ENCODE measurements at places on chromosomes 4 and X.

- DNase-seq, result no peak
Observed at GRCh38 chrX:133497356-133497755, 82.1 kb upstream of the GPC4 start.

DNA sequence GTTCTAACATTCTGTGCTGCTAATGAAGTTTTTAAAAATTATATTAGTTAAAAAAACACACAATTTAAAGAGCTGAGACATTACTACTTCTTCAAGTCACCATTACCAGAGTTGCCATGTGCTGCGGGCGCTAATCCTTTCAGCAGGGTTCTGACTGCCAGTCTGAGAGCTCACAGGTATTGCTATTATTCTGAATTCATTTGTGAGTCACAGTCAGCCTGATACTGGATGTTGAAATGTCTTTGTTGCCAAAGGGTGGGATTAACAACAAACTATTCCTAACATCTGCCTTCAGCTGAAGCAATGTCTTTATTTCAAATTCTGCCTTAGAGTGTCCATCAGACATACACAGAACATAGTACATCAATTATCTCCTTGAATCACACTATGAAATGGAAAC, 197.1 kb upstream of the FGF13 start:
- DNase-seq, result no peak

- no peak for DNase-seq
Observed at GRCh38 chrX:140163371-140164159, 198.2 kb upstream of the CXorf66 start.

DNA sequence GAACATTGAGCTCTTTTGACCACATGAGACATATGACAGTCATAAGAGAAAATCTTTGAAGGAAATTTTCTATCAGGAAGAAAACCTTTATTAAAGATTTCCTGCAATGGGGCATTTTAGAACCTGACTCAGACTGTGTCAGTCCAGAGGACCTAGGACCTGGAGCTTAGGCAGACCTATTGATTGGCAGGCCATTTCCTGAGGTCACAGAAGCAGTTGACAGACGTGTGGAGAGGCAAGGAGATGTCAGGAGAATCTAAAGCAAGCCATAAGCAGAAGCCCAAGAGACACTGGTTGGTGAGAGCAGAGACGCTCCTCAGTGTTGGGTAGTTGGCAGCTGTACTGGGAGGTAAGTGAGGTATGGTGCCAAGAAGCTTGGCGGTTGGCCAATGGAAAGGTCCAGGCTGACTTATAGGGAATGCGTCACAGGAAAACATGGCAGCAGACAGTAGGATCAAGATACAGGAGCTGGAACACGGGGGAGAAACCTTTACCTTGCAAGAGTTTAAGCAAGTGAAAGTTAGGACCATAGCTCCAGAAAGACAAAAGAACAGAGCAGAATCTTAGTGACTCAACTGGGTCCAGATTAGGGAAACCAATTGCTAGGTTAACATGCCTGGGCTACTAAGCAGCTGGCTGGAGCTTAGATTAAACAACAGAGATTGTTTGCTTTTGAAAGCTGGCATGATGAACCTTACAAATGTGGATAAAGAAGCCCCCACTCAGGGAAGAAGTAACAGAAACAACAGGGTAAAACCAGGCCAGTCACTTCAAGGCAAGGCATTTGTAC, 18.6 kb downstream of the PALLD start:
- no peak for DNase-seq

DNA sequence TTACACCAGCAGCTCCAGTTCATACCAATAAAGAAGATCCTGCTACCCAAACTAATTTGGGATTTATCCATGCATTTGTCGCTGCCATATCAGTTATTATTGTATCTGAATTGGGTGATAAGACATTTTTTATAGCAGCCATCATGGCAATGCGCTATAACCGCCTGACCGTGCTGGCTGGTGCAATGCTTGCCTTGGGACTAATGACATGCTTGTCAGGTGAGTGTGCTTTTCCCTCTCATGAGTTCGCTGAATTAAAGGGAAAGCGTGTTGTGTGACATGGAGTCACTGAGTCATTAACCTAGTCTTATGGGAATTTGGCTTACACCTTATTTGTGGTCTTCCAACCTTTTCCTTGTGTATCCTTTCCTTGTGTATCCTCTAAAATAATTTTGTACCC, 15.9 kb downstream of the TMEM165 start:
- DNase-seq, result no peak

DNA sequence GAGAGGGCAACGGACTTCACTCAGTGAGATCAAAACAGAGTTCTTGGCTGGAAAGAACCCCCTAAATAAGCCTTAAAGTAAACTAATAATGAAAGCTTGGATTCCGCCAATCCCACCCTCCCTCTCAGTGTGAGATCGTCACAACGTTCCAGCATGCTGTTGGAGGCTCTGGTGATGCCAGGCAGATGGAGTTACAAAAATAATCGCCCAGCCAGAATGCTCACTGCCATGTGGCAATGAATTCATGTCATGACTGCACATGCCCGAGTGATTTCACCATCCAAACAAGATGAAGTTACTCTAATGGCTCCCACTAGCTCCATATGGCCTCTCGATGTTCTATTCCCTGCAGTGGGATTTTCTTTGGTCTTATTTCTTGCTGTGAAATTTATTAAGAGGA, 248.0 kb downstream of the SPATA18 start:
- no peak for DNase-seq

DNA sequence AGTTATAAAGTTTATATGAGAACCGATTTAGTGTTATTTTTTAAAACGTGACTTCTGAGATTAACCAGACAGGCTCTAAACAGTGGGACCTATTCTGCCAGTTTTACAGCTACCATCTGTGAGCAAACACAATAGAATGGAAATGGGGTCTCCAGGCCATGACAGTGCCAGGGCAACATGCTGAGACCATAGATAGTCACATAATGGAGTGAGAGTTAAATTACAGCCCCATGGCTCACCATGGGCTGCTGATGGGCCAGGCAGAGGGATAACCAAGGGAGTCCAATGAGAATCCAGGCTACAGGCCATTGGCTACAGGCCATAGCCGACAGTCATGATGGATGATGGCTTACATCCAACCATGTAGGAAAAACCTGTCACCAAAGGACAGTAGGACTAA, 183.5 kb upstream of the NDP start:
- no peak for DNase-seq

DNA sequence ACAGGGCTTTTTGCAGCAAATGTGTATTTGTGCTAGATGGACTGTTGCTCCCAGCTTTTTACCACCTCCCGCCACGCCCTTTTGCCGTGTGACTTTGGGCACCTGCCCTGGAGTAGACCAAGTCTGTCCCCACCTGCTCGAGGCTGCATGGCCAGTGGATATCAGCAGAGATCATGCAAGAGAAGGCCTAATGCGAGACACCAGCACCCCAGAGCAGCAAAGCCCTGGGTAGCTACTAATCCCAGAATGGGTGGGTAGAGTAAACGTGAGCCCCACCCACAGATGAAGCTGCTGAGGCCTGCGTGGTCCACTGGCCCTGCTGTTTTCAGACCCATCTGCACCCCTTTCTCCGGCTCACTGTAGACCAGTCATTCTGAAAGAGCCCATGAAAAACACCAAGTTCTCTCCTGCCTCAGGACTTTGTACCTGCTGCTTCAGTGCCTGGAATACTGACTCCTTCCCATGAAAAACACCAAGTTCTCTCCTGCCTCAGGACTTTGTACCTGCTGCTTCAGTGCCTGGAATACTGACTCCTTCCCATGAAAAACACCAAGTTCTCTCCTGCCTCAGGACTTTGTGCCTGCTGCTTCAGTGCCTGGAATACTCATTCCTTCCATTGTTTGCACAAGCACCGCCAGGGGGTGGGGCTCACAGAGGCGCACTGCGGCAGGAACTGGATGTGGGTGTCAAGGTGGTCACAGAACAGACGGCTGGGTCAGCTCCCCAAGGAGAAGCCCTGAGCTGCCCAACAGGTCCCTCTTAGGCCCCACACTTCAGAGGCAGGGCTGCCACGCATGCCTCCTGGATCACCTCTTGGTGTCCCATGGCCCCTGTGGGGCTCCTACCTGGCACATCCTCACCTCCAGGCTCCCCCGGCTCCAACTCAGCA, 5.1 kb upstream of the TNIP2 start:
- DNase-seq, result no peak

DNA sequence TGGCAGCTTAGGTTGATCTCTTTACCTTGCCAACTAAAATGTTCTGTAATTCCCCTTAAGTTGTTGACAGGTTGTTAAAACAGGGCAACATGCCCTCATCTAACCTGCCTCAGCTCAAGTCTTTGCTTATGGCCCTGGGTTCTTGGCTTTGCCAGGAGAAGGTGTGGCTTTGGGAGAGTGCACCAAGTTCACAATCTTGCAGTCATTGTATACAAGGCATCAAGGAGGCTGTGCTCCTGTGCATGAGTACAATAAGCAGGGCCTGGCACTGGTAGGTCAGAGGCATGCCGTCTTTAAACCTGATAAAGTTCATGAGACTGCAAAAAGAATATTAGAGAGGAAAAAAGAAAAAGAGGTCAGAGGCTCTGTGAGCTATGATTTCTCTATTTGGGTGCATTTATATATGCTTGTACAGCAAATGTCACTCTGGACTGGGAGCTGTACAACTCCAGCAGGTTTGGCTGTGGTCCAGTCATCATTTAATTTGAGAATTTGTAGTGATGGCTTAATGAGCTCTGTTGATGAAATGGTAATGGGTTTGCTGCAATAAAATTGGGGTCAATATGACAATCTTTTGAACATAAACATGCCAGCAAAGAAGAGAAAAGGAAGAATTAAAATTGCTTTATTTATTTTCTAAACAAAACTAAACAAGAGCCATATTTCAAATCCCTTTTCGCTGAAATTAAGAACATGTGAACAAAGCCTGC, 30.3 kb downstream of the AREG start:
- no peak for DNase-seq

GRCh38 chr4:7041801-7042502, 1.2 kb upstream of the TADA2B start:
- no peak for DNase-seq

DNA sequence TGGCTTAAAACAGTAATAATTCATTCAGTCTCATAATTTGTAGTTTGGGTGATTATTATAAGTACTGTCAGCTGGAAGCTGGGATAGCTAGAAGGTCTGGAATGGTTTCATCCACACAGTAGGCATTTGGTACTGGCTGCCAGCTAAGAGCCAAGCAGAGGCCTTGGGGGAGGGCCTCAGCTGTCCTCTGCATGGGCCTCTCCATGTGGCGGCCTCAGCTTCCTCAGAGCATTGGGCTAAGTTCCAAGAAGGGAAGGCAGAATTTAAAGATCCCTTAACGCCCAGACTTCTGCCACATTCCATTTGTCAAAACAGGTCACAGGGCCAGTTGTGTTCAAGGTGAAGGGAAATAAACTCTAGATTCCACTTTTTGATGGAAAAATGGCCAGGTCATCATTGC, 93.3 kb downstream of the NEUROG2 start:
- DNase-seq, result no peak

DNA sequence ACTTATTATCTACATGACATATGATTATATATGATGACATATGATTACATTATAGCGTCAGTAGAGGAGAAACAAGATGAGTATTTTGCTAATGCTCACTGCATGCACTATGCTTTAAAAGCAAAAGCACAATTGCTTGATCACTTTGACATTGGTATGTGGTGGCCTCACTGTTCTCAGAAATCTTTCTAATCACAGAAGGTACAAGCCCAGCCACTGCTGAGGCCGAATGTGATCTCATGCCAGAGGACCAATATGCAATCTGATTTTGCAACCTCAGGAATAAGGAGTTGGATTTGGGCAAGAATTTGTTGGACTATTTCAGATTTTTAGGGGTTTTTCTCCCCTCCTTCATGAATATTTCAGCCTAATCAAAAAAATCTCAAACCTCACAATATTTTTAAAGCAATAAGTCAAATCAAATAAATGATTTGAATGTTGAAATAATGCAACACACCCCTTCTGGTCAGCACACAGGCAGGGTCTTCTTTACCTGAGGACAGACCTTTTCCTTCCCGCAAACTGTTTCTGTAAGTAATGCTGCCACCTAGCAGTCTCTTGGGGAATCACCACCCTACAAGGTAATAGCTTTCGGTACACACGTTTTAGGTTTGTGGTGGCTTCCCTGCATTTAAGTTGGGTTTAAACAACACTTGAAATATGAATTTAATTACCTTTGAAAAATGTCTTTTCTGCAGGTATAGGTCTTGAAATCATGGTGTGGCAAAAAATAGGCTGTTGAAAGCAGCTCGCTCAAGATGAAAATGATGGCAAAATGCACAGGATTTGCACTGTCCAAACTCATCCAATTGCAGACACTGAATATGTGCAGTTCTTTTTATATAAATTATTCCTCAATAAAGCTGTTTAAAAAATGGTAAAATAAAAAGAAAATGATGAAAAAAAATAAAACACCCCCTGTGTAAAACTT, 4.8 kb upstream of the CXCL13 start:
- DNase-seq, result no peak

- no peak for DNase-seq
Observed at GRCh38 chr4:110135523-110135922, 62.9 kb downstream of the ELOVL6 start.

DNA sequence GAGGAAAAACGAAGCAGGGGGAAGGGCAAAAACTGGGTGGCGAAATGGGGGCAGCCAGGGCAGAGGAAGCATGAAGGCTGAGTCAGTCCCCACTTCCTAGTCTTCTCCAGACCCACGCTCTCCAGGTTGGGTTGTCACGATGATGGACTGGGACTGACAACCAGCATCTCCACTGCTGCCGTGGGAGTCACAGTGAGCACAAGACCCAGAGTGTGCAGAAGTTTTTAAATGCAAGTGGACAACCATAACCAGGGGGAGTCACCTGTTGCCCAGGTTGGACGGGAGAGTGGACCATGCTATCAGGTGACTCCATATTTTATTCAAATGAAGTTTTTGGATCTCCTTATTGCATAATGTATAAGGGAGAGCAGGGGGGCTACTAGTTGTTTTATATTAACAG, 511.4 kb upstream of the ZFP42 start:
- DNase-seq, result no peak

DNA sequence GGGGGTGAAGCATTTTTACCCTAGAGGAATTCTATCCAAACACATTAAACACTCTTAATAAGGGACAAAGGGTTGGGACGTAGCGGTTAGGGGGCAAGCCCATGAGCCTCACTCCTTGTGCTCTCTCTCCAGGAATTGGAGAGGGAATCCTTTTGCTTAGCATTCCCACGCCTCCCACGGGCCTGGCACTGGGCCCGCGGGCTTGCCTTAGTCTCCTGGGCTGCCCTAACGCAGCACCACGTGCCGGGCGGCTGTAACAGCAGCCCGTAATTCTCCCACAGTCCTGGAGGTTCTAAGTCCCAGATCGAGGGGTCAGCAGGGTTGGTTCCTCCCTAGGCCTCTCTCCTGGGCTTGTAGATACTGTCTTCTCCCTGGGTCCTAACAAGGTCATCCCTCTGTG, 67.5 kb downstream of the TBL1X start:
- DNase-seq, result no peak

Measured in thoracic aorta (tissue), 2 donors.